ENCODE measurements at places on chromosomes 6 and 20.

GRCh38 chr6:33164665-33165373 is 27.4 kb downstream of the COL11A2 start:
- DNase-seq, result no peak

DNA sequence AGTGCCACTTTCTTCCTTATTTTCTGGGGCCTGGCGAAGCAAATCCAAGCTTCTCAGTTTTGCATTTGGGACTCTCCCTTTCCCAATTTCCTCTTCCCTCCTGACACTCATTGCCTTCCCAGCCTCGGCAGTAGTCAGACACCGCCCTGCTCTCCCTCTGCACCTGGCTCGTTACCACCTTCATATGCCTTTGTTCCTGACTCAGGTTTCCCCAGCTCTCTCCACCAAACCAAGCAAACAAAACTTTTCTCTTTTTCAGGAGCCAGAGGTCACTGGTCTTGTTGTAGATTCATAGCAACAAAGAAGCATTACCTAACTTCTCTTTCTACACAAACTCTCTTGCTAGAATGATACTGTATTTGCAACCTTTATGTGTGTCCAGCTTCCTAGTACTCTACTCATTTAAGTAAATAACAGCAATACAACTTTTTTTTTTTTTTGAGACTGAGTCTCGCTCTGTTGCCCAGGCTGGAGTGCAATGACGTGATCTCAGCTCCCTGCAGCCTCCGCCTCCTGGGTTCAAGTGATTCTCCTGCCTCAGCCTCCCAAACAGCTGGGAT is 9.0 kb upstream of the ZC3H12D start:
- no peak for DNase-seq

DNA sequence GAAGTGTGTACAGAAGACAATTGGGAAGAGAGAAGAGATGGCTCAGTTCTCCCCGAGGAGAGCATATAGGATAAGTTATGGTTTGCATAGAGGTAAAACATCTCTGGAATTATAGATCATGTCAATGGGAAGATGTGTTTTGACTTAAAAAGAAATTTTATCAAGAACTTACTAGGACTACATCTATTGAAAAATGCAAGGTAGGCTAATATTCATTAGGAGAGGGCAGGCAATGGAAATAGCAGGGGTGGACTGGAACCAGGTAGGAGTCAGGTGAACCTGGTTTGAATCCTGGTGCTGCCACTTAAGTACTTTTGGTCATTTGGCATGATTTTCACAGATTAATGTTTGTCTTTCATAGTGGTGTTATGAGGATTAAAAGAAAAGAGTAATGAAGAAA is 96.2 kb downstream of the FARS2 start:
- no peak for DNase-seq

DNA sequence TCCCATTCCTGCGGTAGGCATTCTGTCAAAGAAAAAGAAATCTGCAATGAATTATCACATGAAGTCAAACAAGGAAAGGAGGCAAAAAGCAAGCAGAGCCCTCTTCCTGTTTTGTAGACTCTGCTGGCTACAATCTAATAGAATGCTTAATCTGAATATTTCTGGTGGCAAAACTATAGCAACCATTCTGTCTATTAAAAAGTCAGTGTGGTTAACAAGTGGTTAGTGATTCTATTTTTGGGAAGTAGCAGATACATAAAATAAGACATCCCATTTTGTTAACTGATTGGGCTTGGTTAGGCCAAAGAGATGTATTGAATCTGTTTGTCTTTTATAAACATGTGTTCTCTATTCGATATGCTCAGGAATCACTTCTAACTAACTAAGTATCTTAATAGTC is 442.3 kb downstream of the CDC5L start:
- DNase-seq, result no peak

DNA sequence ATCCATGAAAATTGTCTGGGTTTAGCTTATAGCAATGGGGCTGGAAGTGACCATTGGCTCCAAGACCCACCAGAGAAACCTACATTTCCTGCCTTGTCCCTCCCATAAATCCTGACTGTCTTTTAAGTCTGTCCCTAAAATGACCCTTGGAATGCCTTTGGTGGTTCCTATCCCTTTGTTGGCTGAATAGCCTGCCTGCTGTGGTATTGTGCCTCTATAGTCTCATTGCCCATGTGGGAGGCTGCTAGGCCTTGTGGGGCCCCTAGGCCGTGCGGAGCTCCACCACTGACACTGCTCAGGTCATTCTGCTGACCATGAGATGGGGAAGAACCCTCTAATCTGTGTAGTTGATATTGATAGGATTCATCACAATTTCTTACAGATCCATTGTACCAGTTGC is 43.3 kb downstream of the SCP2D1 start:
- DNase-seq, result no peak

DNA sequence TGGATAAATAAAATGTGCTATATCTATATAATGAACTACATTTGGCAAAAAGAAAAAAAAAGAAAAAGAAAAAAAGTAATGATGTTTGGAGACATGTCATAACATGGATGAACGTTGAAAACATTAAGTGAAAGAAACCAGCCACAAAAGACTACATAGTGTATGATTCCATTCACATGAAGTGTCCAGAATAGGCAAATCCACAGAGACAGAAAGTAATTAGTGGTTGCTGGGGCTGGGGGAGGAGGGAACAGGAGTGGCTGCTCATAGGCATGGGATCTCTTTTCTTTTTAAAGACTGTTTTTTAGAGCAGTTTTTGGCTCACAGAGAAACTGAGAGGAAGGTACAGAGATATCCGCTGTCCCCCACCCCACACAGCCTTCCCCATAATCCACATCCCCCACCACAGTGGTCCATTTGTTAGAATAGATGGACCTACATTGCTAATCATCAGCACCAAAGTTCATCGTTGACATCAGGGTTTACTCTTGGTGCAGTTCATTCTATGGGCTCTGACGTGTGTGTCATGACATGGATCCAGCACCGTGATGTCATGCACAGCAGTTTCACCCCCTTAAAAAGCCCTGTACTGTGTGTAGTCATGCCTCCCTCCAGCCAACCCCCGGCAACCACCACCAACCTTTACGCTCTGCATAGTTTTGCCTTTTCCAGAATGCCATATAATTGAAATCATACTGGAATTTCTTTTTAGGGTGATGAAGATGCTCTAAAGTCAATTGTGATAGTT is 240.9 kb upstream of the RREB1 start:
- DNase-seq, result no peak

DNA sequence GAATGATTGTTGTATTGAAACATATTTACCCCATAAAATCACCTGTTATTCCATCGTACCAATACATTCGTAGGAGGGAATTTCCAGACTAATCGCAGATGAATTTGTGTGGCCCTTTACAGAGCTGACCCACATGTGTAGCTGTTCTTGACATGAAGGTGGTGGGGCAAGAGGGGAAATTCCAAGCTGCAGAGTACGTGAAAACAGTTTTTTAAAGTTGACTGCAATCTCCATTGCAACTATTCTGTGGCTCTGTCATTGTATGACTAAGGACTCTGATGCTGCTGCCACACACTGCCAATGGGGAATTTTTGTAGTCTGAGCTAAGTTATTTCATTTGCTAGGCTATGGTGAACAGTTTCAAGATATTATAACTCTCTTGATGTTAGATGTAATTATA is 46.4 kb upstream of the ADTRP start:
- DNase-seq, result peak; percentile 39

GRCh38 chr6:112360498-112360897 is 13.4 kb downstream of the RFPL4B start:
- DNase-seq, result peak; percentile 63

GRCh38 chr6:28711788-28712341 is 186.2 kb downstream of the GPX5 start:
- no peak for DNase-seq

DNA sequence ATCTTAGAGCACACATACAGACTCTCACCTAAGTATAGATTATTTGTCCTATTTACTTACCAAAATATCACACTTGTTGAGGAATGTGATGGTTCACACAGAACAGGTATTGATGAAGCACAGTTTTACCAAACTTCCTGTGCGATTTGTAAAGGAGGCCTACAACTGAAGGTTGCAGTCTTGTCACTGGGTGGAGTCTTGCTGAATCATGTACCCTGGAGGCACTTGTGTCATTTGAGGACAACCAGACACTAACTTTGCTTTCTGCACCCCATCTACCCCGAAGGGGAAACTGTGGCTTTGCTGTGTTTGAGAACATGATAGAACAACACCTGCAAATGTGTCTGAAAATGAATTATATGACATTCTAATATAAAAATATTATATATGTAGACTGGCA is 32.4 kb upstream of the HINT3 start:
- DNase-seq, result no peak

- no peak for DNase-seq
Measured at GRCh38 chr6:134359302-134359701, 41.4 kb upstream of the SGK1 start.

DNA sequence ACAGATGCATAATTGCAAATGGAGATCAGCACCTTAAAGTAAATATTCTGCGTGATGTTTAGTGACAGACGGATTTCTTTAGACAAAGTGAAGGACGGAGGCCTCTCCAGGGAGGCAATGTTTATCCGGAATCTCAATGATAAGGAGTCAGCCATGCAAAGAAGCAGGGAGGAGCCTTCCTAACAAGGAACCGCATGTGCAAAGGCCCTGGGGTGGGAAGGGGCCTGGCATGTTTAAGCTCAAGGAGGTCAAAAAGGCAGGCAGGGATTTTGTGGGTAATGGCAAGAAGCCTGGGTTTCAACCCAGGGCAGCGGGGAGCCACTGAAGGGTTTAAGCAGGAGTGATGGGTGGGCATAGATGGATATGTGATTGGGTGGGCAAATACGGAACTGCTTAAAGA is 678 bp downstream of the BPIFB3 start:
- DNase-seq, result no peak

DNA sequence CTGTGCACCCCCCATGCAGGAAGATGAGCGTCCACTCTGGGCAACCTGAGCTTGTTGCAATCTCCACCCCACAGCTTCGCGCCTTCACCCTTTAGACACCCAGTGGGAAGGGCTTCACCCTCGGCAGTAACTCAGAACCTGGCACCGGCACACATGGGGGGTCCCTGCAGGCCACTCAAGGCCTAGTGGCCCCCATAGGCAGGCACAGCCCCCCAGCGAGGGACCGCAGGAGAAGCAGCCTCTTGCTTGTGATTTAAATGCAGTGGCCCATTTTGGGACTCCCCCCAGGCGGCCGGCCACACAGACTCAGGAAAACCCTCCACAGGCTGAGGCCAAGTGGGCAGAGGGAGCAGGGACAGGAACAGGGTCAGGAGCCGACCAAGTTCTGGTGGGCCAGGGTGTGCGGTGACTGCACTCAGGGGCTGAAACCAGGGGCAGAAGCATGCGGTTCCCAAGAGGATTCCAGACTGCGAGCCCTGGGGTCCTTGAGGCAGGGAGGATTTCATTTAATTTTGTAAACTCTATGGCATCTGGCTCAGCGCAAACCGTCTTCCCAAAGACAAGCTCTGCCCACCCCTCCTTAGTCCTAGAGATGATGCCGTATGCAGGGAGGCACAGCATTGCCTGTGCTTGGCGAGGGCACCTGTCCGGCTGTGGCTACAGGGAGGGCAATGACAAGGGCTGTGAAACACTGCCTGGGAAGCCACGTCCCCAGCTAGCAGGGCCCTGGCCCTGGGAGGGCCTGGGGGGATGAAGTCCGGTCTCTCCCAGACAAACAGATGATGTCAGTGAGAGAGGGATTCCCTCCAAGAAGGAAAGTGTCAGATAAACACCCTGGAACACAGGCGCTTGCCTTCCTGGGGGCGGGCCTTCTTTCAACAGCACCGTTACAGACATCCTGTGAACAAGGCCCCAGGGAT is 52.9 kb upstream of the GPR31 start:
- DNase-seq, result peak; percentile 61

DNA sequence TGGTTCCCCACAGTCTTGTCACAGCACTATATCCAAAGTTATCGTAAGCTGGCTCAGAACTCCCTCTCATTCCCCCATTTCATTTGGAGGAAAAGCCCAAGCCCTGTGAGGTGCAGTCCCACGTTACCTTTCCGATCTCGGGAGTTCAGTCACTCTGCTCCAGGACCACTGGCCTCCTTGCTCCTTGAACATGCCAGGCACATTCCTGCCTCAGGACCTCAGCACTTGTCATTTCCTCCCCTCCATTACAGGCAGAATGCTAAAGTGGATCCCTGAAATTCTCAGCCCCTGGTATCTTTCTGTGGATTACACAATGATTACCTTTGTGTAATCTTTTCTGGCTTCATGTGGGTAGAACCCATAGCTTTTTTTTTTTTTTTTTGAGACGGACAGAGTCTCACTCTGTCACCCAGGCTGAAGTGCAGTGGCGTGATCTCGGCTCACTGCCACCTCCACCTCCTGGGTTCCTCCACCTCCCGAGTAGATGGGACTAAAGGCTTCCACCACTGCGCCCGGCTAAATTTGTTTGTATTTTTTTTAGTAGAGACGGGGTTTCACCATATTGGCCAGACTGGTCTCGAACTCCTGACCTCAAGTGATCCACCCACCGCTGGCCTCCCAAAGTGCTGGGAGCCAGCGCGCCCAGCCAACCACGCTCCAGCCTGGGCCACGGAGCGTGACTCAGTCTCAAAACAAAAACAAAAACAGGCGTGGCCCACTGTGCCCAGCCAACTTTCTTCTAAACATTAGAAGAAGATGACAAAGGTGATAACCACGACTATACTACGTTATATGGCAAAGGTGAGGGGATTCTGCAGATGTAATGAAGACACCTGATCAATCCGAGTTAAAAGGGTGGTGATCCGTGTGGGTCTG is 4.0 kb upstream of the OXT start:
- DNase-seq, result no peak

GRCh38 chr6:67544851-67545452 is 1090.1 kb upstream of the ADGRB3 start:
- DNase-seq, result no peak

GRCh38 chr20:59721386-59721785 is 117.0 kb downstream of the PHACTR3 start:
- DNase-seq, result no peak

DNA sequence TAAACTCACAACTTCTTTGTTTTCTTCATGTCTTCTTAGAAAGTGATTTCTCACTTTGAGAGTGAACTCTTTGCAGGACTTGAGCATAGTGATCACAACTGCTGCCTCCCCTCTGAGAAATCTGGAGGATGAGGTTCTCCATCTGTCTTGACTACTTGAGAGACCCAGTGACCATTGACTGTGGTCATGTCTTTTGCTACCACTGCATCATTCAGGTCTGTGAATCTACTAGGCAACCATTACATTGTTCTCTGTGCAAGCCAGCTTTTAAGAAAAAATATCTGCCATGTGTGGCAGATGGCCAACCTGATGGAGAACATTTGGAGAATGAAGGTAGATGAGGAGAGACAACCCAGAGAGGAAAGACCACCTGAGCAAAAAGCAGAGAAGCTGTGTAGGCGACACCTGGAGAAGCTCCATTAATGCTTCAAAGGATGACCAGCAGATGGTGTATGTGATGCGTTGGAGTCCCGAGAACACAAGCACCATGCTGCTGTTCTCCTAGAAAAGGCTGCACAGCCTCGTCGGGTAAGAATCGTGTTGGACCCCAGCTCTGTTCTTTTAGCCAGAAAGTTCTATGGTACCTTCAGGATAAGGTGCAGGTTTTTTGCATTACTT is 25.1 kb upstream of the TRIM26 start:
- peak; percentile 37 for DNase-seq

DNA sequence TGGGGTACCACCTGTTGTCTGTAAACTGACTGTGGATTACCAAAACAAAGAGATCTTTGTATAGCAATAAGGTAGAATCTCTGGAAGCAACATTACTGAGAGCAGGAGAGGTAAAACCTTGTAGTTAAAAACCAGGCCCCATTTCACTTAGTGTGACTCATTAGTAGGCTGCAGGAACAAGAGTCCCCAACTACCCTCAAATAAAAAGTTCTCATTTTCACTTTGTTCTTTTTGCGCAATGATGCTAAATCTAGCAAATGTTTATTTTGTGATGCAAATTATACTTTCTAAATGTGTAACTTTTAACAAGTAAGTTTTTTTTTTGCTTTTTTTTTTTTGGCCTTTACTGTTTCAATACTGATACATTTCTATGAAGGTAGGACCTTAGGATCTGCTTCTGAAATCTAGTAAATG is 67.1 kb downstream of the ESF1 start:
- DNase-seq, result no peak

Data from Daoy (cell line).